ENCODE measurements at places on chromosomes 11 and 22. TPM values are rescaled to one million over a fixed set of nuclear protein-coding genes. Genes with fewer than 3 reads are reported as not detected.

Gene TMEM191C
- 0.79 TPM for total RNA-seq

Gene SERPING1
- total RNA-seq, result 171 TPM

Gene MFRP
- 0.07 TPM for total RNA-seq

GRCh38 chr22:45742866-45743450 is 71.3 kb downstream of the ATXN10 start:
- no peak for DNase-seq
- H3K27ac ChIP-seq, result no peak overlapping the region
- H3K4me1 ChIP-seq, result no peaks in the 10 kb centered on the region
- no peaks in the 10 kb centered on the region for H3K27me3 ChIP-seq
- no peak overlapping the region for H3K4me3 ChIP-seq

GRCh38 chr11:110356762-110357671 is 60.6 kb upstream of the RDX start:
- H3K27me3 ChIP-seq, result no peaks in the 10 kb centered on the region
- no peak overlapping the region for H3K4me3 ChIP-seq
- H3K36me3 ChIP-seq, result no peaks in the 10 kb centered on the region
- no peak for DNase-seq
- H3K27ac ChIP-seq, result no peak overlapping the region

DNA sequence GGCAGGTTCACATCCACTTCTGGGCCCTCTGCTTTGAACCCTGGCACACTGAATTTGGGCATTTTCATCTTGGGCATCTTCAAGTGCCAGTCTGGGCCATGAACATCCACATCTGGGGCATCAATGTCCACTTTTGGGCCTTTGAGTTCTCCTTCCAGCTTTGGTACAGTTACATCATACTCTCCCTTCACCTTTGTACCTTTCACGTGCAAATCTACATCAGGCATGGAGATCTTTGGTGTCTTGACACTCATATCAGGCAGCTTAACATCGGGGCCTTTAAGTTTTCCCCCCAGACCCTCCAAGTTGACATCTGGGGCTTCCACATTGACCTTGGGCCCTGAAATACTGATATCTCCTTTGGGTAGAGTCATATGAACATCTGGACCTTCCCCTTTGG is 14.5 kb downstream of the AHNAK start:
- H3K4me1 ChIP-seq, result no peaks in the 10 kb centered on the region
- no peak overlapping the region for H3K4me3 ChIP-seq
- no peak overlapping the region for H3K27ac ChIP-seq
- no peak for DNase-seq
- H3K36me3 ChIP-seq, result no peaks in the 10 kb centered on the region

DNA sequence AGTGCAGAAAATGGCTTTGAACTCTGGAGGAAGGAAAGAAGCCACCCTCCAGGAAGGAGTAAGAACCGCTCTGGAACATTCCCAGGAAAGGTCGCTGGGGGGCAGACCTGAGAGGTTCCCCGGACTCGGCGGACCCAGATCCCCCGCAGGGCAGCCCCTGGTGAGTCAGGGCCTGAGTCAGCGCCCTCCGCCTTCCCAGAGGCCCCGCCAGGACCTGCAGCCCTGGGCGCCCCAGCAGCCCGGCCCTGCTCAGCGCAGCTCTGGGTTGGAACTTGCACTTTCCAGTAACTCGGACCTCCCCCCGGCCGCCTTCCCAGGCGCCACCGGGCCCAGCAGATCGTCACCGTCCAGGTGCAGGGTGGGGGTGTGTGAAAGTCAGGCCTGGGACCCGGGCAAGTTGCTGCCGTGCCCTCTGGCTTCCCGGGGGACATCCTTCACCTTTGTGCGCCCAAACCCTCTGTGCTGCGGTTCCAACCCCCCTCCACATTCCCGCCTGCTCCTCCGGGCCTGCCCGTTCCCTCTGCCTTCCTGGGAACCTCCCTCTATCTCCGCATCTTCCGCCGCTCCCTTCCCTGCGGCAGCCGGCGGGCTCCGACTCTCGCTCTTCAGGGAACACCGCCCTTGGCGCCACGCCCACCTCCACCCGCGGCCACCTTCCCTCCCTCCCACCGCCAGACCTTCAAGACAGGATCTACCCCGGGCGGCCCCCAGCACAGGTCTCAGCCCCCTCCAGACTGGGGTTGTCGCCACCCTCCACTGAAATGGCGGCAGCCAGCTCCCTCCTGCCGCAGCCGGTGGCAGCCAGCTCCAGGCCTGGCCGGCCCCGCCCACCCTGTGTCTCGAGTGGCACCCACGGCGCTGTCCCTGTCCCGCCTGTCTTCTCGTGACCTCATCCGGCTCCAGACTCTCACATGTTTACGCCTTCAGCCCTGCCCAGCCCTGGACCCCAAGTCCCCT is 36.8 kb upstream of the WNT7B start:
- H3K27me3 ChIP-seq, result no peaks in the 10 kb centered on the region
- DNase-seq, result peak; percentile 98
- H3K4me1 ChIP-seq, result peaks cover 18% of the 10 kb centered on the region

DNA sequence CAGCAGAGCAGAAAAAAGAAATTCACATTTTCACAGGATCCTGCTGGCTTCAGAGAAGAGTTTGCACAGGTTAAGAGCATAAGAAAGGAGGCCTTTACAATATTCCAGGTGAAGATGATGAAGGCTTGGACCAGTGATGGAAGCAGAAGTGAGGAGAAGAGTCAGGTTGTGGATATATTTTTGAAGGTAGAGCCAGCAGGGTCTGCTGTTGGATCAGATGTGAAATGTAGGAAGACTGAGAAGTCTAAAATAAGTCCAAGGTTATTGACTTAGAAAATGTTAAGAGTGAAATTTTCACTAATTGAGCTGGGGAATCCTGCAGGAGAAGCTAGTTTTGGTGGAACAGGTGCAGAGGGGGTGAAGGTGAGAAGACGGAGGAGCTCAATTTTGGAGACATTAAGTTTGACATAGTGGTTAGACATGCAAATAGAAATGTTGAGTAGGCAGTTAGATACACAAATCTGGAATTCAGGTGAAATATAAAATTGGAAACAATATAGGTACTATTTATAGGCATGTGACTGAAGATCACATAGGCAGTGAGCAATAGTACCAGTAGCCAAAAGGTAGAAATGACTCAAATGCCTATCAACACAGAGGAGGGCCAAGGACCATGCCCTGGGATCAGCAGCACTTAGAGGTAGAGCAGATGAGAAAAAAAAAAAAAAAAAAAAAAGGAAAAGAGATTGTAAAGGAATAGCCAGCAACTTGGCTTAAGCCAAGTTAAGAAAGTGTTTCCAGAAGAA is 252.0 kb downstream of the AASDHPPT start:
- H3K27me3 ChIP-seq, result no peaks in the 10 kb centered on the region
- no peaks in the 10 kb centered on the region for H3K36me3 ChIP-seq
- H3K27ac ChIP-seq, result no peak overlapping the region

DNA sequence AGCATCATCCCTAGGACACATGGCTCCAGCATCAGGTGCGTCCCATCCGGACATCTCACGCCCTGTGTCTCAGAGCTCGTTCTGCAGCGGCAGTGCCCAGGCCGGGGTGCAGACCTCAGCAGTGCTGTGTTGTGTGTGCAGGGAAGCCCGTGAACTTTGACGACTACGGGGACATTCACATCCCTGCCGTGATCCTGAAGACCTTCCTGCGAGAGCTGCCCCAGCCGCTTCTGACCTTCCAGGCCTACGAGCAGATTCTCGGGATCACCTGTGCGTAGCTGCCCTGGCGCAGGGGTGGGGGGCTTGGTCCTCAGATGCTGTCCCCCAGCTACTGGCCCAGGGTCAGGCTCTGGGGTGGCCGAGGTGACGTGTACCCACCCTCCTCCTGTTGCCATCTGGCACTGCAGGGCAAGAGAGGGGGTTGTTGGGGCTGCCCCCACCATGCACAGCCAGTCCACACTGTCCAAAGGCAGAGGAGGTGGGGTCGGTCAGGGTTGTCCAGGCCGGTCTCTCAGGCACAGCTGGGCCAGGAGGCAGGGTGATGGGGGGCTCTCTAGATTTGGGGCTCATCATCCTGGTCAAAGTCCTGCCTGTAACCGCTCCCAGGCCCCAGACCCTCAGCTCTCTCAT is 96.5 kb downstream of the ARHGAP8 start:
- no peak overlapping the region for H3K27ac ChIP-seq
- no peaks in the 10 kb centered on the region for H3K4me1 ChIP-seq
- no peaks in the 10 kb centered on the region for H3K36me3 ChIP-seq
- no peak overlapping the region for H3K4me3 ChIP-seq
- no peaks in the 10 kb centered on the region for H3K27me3 ChIP-seq

Gene TRPC6
- 0.29 TPM for total RNA-seq

DNA sequence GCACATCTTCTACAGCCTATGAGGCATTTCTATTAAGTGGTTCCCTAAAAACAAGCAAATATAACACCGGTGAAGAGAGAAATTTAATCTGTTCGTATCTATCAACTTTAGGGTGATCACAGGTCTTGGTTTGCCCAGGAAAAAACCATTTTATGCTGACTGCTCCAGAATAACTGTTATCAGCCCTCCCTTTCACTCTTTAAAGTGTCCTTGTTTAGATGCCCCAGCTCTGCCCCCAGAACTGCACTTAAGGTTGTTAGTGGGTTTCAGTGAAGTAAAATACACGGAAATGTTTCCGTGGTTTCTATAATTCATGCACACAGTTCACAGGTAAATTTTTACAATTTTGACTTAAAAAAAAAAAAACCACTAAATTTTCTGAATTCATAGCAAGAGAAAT is 70.0 kb downstream of the NARS2 start:
- no peak overlapping the region for H3K4me3 ChIP-seq
- no peak for DNase-seq
- no peaks in the 10 kb centered on the region for H3K4me1 ChIP-seq
- no peaks in the 10 kb centered on the region for H3K27me3 ChIP-seq

DNA sequence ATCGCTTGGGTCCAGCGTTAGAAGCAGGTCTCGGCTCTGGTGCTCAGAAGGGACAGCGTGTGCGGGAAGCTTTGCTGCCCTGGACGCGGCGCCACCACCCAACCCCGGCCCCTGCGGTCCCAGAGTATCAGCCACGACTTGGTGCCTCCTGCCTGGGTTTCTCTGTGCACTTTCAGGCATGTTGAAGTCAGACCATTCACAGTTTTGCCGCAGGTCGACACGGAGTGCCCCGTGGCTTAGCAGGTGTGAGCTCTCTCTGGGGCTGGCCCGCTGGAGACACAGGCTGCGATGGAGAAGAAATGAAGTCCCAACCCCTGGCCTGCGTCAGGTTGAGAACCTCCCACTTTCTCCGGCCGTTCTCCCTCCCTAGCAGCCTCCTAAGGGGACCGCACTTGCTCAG is 494.5 kb downstream of the BRD1 start:
- no peaks in the 10 kb centered on the region for H3K27me3 ChIP-seq
- H3K4me3 ChIP-seq, result no peak overlapping the region
- H3K4me1 ChIP-seq, result no peaks in the 10 kb centered on the region
- no peak for DNase-seq
- H3K36me3 ChIP-seq, result no peaks in the 10 kb centered on the region
- no peak overlapping the region for H3K27ac ChIP-seq

Gene BIK
- not detected for total RNA-seq

- H3K36me3 ChIP-seq, result no peaks in the 10 kb centered on the region
- H3K4me1 ChIP-seq, result no peaks in the 10 kb centered on the region
- no peaks in the 10 kb centered on the region for H3K27me3 ChIP-seq
- no peak overlapping the region for H3K27ac ChIP-seq
- no peak for DNase-seq
Measured at GRCh38 chr11:70779433-70780245, 381.3 kb downstream of the CTTN start.

DNA sequence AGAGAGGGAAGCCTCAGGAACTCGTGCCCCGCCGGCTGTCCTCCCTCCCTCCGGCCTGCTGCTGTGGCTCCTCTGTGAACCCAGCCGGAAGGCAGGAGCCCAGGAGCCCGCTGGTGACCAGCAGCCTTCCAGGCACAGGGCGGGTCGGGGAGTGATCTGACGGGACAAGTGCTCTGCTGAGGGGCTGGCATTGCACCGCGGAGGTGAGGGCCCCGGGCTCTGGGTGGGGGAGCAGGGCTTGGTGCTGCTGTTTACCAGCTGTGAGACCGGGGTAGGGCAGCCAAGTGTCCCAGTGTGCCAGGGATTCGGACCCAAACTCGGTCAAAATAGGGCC is 53.3 kb downstream of the FLRT1 start:
- H3K27ac ChIP-seq, result no peak overlapping the region
- H3K36me3 ChIP-seq, result no peaks in the 10 kb centered on the region
- DNase-seq, result no peak
- H3K4me3 ChIP-seq, result no peak overlapping the region
- no peaks in the 10 kb centered on the region for H3K27me3 ChIP-seq

Gene ZNF280A
- not detected for total RNA-seq

Gene KRTAP5-9
- not detected for total RNA-seq

DNA sequence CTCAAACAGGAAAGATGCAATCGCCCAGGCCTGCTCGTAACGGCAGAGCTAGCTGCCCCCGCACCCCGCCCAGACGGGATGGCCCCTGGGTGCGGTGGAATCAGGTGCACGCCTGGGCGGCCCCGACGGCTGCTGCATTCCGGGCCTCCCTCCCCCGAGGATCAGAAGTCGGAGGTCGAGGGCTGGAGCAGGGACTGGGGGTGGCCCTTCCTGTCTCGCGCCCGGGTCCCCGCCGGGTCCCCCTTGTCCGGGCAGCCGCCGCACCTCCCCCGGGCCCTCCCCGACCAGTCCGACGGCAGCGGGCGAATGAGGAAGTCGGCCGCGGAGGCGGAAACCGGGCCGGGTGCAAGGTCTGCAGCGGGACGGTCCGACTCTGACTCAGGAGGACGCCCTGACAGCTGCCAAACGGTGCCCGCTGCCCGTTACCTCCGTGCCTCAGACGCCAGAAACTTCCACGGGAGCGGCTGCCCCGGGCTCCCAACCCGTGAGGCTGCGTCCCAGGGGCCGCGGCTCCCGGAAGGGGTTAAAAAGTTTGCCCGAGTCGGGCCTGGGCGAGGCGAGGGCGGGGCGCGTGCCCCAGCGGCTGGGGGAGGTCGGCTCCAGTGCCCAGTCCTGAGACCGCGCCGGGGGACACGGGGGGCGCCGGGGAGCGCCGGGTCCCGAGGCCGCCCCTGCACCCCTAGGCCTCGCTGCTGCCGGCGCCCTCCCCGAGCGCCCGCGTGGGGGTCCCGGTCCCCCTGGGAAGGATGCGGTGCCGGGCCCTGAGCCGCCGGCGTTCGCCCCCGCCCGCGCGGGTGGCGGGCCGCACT is 663 bp downstream of the MYH9 start:
- H3K27ac ChIP-seq, result peak overlapping the region; percentile 98
- H3K27me3 ChIP-seq, result no peaks in the 10 kb centered on the region
- DNase-seq, result peak; percentile 55
- no peaks in the 10 kb centered on the region for H3K4me1 ChIP-seq

DNA sequence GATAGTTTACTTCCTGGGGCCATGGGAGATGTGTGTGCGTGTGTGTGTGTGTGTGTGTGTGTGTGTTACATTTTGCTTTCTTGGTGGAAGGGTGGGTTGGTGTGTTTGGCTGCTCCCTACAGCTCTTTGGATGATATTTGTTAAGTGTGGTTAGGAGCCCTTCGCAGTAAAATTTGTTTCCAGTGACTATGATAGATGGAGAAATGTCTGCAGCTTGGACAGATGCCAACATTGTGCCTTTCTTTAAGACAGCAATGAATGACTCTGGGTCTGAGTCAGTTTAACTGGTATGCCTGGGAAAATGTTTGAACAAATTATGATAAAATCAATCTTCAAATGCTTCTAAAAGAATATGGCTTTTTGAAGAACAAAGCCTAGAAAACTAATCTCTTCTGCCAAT is 102.7 kb upstream of the TRPC6 start:
- H3K4me3 ChIP-seq, result no peak overlapping the region
- no peaks in the 10 kb centered on the region for H3K36me3 ChIP-seq
- DNase-seq, result no peak
- H3K27me3 ChIP-seq, result no peaks in the 10 kb centered on the region

GRCh38 chr11:27718346-27718862 is 18.1 kb upstream of the BDNF start:
- peaks cover 8% of the 10 kb centered on the region for H3K4me1 ChIP-seq
- H3K27me3 ChIP-seq, result peaks cover 48% of the 10 kb centered on the region
- peak overlapping the region; percentile 2 for H3K4me3 ChIP-seq
- no peak for DNase-seq
- H3K36me3 ChIP-seq, result no peaks in the 10 kb centered on the region
